ENCODE measurements at places on chromosomes 1 and 21.

GRCh38 chr21:41458121-41458520 is 32.1 kb downstream of the MX1 start:
- no peak for DNase-seq

GRCh38 chr21:42836767-42837301 is 42.5 kb downstream of the WDR4 start:
- DNase-seq = no peak

- no peak for DNase-seq
Measured at GRCh38 chr1:68280286-68280685, 48.0 kb upstream of the WLS start.

GRCh38 chr1:164589961-164590507 is 31.1 kb downstream of the PBX1 start:
- no peak for DNase-seq

DNA sequence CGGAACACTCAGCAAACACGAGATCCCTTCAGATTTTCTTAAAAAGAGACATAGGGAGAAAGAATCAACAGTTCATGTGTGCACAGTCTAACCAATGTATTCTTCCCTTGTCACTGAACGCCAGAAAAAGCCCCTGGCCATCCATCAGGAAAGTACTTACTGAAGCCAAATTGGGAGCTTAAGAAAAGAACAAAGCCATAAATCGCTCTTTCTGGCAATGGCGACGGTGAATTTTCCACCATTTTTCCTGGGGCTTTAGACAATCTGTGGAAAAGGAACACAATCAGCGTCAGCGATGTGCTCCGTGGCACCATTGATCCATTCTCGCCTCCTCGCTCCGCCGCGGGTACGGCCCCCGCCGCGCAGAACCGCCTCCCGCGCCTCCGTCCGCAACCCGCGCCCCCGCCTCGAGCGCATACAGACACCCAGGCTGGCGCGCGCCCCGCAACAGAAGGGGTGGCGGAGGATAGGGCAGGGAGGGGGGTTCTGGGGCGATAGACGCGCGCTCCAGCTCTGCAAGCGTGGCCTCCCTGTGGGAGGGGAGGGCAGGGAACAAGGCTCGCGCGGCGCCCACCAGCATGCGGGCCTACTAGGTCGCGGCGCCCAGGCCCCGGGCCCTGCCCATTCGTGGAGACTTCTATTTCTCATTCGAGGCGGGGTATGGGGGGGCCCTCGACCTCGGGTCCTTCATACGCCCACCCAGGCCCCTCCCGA is 440 bp downstream of the PIGP start:
- DNase-seq = no peak

Measured in stimulated activated CD8-positive, alpha-beta memory T cell treated with anti-CD3 and anti-CD28 coated beads, Interleukin-7, amount 100 ng/mL, for 48 hours (primary cell).